ENCODE measurements at places on chromosomes 7 and 10.
A peak's percentile ranks its signal among the peaks of the same experiment; 100 is the strongest.

GRCh38 chr10:98959379-98959778, 276.3 kb downstream of the HPSE2 start:
- DNase-seq = no peak

DNA sequence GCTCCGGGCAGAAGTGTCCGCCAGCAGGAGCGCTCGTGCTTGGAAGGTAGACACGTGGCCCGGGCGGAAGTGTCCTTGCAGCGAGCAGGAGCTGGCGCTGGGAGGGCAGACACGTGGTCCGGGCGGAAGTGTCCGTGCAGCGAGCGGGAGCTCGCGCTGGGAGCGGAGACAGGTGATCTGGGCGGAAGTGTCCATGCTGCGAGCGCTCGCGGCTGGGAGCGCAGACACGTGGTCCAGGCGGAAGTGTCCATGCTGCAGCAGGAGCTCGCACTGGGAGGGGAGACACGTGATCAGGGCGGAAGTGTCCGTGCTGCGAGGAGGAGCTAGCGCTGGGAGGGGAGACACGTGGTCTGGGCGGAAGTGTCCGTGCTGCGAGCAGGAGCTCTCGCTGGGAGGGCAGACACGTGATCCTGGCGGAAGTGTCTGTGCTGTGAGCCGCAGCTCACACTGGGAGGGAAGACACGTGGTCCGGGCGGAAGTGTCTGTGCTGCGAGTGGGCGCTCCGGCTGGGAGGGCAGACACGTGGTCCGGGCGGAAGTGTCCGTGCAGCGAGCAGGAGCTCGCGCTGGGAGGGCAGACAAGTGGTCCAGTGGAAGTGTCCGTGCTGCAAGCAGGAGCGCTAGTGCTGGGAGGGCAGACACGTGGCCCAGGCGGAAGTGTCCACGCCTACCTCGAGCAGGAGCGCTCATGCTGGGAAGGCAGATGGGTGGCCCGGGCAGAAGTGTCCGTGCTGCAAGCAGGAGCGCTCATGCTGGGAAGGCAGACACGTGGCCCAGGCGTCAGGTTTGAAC, 41.1 kb upstream of the PRKAR1B start:
- DNase-seq = no peak

GRCh38 chr7:73681031-73681430, 2.2 kb downstream of the DNAJC30 start:
- no peak for DNase-seq

- no peak for DNase-seq
Measured at GRCh38 chr10:21920633-21921032, 82.9 kb downstream of the DNAJC1 start.

- DNase-seq = no peak
Measured at GRCh38 chr10:129774082-129774735, 189.9 kb downstream of the EBF3 start.

GRCh38 chr7:45716380-45717203, 142.4 kb downstream of the ADCY1 start:
- no peak for DNase-seq

- no peak for DNase-seq
Measured at GRCh38 chr10:77374189-77374656, 263.4 kb downstream of the KCNMA1 start.

- no peak for DNase-seq
Measured at GRCh38 chr7:43535810-43536585, 46.9 kb upstream of the STK17A start.

- DNase-seq = peak; percentile 23
Measured at GRCh38 chr7:26376175-26376917, 84.7 kb downstream of the SNX10 start.

DNA sequence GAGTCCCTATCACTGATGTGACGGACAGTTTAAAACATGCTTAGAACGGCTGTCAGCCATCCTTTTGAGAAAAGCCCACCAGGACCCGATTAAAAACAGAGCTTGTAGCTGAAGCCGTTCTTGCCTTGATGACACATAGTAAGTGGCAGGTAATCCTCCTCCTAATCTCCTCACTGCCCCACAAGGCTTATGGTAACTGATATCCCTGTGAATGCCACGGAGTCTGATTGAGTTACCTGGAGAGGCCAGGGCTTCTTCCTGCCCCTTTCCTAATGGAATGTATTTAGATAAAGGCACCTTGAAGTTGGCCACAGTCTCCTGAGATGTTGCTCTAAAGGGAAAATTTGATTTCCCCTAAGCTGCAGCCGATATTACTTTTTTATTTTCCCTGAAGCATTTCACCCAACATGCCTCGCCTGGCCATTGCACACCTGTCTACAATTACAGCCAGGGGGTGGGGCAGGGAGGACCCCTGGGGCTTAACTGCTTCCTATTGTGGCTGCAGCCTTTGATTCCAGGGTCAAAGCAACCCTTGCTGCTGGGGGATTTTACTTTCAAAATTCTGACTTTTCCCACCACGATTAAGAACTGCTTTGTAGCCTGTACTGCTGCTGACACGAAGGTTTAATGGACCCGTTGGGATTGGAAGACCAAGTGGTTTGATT, 169.0 kb upstream of the GPR26 start:
- DNase-seq = no peak

GRCh38 chr7:108454674-108455550, 1.3 kb downstream of the NRCAM start:
- DNase-seq = no peak

DNA sequence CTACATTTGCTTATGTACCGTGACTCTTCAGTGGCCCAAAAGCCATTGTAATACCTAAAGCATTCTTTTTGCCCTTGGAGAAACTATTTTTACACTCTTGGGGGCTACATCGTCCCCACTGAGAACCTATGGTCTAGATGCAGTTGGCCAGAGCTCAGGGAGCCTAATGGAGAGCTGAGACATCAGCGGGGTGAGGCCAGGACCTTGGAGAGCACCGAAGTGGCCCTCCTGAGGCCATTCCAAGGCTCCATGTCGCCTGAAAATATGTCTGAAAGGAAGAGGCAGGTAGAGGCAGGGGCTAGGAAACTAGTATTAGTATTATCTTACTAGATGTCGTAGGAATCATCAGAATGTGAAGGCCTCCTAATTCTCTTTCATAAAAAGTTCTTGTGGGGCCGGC, 4.9 kb downstream of the PKD2L1 start:
- no peak for DNase-seq

DNA sequence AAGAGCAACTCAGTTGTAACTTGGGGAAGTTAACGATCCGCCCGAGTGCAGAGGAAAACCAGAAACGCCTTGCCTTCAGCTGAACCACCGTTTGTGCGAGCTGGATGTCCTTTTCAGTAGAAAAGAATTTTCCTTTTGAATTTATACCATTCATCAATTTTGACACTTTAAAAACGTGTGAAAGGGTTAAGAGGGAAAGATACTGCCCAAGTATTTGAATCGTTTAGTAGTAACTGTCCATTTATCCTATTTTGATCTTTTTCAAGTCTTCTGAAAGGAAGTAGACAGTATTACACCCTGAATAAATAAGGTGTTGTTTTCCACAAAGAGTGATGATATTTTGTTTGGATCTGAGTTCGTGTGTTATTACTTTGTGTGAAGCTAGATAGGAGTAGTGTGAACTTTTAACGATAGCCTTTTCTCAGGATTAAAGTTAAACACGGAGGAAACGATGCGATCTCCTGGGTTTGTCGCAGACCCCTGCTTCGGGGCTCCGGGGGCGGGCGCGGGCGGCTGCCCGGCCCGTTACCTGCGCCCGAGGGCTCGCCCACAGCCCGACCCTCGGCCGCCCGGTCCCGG, 830 bp upstream of the BMI1 start:
- no peak for DNase-seq

GRCh38 chr7:136079478-136079892, 102.3 kb upstream of the MTPN start:
- no peak for DNase-seq

DNA sequence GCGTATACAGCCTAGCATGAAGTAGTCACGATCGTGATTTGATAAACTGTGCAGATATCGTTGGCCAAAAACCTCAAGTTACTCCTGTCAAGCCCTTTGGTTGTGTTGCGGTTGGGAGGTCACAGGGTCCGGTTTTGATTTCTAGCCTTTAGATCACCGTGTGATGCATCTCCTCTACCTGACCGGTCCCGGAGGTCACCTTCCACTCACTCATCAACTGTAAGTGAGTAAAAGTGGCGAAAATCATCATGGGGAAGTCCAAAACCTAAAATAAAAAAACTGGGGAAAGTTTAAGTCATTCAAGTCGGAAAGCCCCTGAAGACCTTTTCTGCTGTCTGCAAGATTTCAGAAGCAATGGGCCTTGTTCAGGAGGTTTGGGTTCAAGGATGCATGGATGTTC, 62.8 kb downstream of the ADARB2 start:
- DNase-seq = no peak

DNA sequence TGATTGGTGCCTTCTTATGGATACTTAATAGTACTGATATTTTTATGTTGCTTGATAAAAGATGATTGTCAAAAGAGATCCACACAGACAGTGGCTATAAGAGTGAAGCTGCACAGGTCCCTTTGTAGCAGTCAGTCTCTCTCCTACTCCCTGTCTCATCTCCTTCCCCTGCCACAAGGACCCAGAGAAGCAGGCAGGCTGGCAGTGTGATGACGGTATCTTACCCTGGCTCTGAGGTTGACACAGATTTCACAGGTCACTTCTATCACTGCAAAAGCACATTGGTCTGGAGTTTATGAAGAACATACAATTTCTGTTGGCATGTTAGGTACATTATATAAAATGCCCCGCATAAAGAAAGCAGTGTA, 64.4 kb upstream of the AHR start:
- DNase-seq = no peak

DNA sequence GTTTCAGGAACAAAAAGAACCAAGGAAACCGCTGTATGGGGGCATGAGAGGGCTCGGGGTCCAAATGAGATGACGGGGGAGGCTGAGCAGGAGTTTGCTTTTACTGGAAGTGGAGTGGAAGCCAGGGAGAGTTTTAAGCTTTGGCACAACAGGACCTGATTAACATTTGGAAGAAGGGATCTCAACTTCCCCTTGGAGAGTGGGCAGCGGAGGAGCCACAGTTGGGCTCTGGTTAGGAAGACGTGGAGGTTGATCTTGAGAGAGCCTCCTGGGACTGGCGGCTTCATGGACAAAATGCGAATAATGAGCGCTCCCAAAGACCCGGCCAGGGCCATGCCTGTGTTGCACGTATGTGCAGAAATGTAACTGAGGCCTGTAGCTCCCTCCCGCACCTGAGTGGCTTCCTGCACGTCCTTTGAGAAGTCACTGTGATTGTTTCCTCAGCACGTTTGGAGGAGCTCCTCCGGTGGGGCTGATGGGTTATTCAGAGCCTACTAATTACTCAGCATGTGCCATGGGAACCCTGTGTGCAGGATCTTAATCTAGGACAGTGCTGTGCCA, 595.3 kb upstream of the MGMT start:
- DNase-seq = no peak

DNA sequence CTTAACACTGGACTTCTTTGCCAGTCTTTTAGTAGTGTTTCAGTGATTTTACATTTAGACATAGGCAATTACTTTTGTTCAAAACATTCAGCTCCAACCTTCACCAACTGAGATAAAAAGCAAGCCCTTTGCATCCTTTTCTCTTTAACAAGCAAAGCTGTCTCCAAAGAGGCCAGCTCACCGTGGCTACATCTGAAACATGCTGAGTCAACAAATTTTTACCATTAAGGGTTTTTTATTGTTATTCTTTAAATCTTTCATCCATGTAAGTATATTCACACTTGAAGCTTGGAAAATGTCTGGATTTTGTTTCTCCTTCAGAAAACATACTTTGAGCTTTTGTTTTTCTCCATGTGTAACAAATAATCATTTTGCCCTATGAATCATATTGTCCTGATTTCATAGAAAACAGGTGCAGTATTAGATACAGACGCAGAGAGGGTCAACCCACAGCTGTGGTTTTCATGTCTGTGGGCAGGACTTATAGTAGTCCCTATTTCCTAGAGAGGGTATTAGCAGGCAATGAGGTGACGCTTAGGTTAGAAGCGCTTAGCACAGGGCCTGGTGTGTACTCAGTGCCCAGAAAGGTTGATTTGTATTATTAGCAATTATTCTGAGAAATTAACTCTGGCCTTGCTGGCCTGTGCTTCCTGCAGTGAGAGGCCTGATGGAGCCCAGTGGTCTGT, 99.5 kb downstream of the MKI67 start:
- DNase-seq = no peak

GRCh38 chr10:124459395-124459794, 2.2 kb upstream of the LHPP start:
- DNase-seq = no peak

DNA sequence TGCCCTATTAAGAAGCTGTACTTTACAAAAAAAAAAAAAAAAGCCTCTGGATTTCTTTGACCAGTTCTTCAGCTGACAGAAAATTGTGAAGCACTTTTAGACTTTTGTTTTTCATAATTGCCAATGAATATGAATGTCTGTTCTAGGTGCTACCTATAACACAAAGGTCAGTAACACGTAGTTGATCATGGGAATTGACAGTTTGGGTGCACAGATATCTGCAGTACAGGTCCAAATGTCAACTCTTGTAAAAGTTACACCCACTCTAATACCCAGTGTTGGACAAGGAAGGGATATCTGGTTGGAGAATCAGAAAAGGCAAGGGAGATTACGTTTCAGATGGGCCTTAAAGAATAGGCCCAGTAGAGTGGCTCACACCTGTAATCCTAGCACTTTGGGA, 1.8 kb downstream of the REEP3 start:
- DNase-seq = no peak

- no peak for DNase-seq
Measured at GRCh38 chr7:18976715-18977471, 140.5 kb downstream of the TWIST1 start.

DNA sequence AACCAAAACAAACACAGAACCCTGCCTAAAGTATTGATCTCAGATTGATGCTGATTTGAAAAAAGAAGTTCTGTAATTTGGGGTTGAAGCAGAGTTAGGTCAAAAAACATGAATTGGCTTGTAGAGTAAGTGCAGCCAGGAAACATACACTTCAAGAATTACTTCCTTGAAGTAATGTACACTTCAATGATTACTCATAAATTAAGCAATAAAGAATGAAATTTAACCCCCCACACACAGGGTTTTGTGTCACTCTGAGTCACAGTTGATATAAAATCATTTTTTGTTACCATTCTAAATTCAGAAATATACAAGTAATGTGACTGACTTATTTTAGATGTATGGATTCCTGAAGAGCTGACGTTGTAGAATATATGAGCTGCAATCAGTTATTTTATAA, 622.2 kb downstream of the POM121L12 start:
- no peak for DNase-seq

GRCh38 chr7:154841731-154842331, 161.1 kb downstream of the PAXIP1 start:
- DNase-seq = no peak

- no peak for DNase-seq
Measured at GRCh38 chr7:112031689-112032088, 174.5 kb downstream of the DOCK4 start.

- DNase-seq = no peak
Measured at GRCh38 chr7:133079296-133079695, 2.6 kb downstream of the CHCHD3 start.

- DNase-seq = peak; percentile 20
Measured at GRCh38 chr7:92680442-92680841, 90.3 kb upstream of the FAM133B start.

- no peak for DNase-seq
Measured at GRCh38 chr7:21580073-21580521, 37.3 kb downstream of the DNAH11 start.

Measured in HepG2 (cell line).